ENCODE measurements at places on chromosomes 16 and 17.

DNA sequence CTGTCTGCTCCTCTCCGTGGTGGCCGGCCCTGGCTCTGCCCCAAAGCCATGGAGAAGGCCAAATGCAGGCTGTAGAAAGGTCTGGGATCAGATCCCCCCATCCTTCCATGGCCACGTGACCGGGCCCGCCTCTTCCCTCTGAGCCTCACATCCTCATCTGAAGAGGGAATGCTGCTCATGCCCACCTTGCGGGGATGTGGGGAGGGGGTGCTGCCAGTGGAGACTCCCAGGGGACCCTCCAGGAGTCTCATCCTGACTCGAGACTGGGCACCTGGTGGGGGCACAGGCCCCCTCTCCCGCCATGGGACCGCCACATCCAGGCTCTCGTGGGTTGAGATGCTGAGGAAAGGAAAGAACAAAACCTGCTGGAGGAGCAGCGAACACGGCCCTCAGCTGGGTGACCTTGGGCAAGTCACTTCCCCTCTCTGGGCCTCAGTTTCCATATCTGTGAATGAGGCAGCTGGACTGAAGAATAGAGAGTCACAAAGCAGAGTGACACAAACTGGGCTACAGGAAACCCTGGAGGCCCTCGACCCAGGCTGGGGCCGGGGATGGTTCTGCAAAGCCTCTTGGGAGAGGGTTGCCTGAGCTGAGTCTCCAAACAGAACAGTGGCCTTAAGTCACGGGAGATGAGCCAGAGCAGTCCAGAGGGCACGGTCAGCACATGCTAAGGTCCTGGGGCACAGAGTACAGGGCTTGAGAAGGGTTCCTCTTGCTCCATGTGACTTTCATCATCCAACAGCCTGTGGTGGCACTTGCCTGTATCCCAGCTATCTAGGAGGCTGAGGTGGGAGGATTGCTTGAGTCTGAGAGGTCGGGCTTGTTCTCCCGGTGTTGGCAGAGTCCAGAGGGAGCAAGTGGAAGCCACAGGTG lies 30.1 kb downstream of the SOCS1 start:
- DNase-seq, result peak; percentile 40

- DNase-seq, result no peak
These were observed 150.3 kb downstream of the AATF start for GRCh38 chr17:37098910-37099664.

- DNase-seq, result no peak
These were observed 26.9 kb downstream of the SEC14L1 start for GRCh38 chr17:77167472-77168306.

DNA sequence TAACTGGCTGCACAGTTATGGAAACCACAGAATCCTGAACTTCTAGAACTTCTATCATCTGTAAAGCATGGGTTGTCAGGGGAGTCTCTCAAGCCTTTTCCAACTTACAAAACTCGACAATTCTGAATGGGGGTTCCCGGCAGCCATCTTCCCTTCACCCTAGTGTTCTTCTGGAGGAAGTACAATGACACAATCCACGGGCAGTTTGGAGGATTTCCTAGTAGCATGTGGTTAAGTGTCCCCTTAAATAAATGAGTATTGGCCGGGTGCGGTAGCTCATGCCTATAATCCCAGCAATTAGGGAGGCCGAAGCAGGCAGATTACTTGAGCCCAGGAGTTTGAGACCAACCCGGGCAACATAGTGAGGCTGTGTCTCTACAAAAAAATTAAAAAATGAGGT lies 2.1 kb downstream of the SLC16A6 start:
- DNase-seq, result no peak

- no peak for DNase-seq
These were observed 1.1 kb downstream of the SLC39A11 start for GRCh38 chr17:73091410-73091769.

DNA sequence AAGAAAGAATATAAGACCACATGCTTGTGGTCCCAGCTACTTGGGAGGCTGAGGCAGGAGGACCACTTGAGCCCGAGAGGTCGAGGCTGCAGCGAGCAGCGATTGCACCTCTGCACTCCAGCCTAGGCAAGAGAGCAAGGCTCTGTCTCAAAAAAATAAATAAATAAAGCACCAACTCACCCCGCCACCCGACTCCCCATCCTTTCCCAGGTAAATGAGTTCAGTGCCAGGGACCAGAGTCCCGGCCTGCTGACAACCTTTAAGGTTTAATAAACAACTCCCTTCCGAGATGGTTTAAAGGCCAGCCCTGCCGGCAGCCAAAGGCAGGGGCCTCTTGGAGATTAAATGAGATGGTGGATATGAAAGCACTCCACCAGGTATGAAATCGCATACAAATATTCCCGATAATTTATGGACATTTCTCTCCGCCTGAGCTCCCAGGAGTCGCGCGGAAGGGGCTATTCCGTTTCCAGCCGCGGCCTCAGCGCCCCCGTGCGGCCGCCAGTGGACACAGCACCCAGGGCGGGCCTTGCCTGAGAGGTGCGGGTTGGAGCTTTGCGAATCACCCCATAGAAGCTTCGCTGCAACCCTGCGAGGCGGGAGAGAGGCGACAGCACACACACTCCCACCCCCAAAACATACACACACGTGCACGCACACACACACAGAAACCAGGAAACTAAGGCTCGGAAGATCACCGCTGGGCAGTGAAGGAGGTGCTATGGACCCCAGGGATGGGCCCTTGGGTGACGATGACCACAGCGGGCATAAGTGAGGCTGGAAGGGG lies 4.0 kb upstream of the RPL38 start:
- DNase-seq, result peak; percentile 76

All from activated CD8-positive, alpha-beta T cell treated with anti-CD3 and anti-CD28 coated beads, Interleukin-2, amount 10 ng/mL, durations not matched to agents 7 days and 5 days (primary cell).